Stimulated activated CD8-positive, alpha-beta memory T cell treated with anti-CD3 and anti-CD28 coated beads, Interleukin-12 subunit alpha, Interleukin-12 subunit beta, amount 100 ng/mL, for 4 hours (primary cell): ENCODE measurements at places on chromosomes 1 and 21.

DNA sequence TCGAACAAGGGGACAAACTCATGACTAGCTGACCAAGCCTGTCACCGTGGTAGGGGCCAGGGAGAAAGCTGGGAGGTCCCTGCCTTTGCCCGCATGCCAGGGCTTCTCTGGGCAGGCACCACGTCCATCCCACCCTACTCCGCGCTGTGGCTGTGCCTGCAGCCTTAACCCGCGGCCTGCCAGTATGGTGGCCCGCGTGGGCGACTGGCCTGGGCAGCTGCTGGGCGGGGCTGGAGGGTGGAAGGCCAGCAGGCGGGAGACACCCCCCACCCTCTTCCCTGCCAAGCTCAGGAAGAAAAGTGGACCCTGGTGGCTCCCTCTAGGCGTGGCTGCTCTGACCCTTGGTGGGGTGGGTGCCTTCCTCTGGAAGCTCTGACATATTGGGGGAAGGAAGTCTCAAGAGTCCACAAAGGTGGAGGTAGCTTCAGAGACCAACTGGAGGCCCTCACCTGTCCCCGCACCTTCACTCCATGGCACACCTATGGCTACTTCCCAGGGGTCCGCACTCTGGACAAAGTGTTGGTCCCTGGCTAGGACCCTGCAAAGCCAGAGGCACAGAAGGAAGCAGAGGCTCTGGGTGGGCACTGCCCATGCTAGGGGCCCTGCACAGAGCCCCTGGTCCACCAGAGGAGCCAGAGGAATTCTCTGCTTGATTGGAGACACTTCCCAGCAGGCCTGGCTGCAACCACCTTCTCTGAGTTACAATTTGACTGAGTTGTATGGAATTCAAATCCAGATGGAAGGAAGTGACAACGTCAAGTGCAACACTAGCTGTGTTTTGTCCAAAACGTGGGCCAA lies 3.3 kb upstream of the SKI start:
- no peak for DNase-seq

GRCh38 chr1:9629445-9630201 lies 21.9 kb upstream of the PIK3CD start:
- DNase-seq: peak; percentile 49

DNA sequence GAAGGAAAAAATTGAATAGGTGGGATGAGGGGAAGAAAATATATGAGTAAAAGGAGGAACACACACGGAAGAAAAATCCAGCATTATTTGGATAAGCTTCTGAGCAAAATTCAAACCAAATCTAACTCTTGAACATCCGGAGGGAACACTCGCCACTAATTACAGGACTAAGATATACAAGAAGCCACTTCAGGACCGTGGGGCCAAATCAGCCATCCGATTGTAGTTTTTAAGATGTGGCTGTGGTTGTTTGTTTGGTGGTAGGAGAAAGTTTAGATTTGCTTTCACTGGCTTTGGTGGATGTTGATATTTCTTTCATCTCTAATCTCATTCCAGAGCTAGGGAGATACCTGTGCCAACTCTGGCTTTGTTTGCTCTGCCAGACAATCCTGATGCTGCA lies 43.7 kb upstream of the ADAMTS1 start:
- DNase-seq: no peak

DNA sequence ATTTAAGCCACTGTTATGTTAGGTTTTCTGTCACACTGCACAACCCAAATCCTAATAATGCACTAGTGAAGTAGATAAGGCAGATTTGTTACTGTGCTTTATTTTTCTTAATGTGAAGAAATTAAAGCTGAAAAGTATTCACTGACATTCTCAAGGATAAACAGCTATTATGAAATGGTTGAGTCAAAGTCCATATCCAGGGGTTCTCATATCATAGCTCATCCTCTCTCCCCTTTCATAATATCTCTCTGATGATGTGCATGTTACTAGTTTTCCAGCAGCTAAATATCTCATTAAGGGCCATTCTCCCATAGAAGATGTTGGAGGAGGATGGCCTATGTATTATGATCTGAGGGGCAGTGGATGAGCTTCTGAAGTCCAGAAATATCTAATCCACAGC lies 53.6 kb upstream of the CCDC190 start:
- no peak for DNase-seq

DNA sequence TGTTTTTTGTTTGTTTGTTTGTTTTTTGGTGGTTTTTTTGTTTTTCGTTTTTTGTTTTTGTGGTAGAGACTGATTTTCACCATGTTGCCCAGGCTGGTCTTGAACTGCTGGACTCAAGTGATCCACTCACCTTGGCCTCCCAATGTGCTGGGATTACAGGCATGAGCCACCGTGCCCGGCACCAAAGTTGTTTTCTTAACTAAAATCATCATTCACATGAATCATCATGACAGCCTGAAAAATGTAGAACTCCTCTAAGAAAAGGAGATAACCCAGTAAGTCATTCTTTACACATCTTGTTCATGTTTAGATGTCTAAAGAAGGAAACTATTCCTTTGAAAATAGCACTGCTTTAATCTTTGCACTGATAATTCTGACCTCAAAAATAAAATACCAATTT lies 37.5 kb downstream of the DISP1 start:
- no peak for DNase-seq

- no peak for DNase-seq
Measured at GRCh38 chr1:12140515-12141162, 26.2 kb upstream of the TNFRSF1B start.

- DNase-seq: no peak
Measured at GRCh38 chr1:204359474-204360255, at the start of gene PLEKHA6. PLEKHA6 (minus strand) TSS chr1:204359929; CDS start chr1:204273727, 86,202 bp downstream.

DNA sequence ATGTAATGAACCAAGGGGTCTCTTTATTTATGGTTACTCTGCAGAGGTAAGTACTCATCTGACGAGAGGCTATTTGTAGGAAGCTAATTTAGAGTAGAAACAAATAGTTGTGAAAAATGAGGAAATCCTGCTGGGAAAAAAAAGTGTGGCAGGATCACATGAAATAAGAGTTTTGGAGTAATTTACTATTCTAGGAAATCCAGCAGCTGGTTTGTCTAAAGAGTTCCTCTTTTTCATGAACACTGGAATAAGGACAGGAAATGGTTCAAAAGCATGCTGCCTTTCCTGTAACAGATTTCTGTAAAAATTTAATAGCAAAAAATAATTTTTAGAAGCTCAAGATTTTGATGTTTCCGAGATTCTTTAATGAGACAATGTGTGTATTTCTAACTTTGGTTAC lies 177.3 kb downstream of the CHRM3 start:
- DNase-seq: no peak

DNA sequence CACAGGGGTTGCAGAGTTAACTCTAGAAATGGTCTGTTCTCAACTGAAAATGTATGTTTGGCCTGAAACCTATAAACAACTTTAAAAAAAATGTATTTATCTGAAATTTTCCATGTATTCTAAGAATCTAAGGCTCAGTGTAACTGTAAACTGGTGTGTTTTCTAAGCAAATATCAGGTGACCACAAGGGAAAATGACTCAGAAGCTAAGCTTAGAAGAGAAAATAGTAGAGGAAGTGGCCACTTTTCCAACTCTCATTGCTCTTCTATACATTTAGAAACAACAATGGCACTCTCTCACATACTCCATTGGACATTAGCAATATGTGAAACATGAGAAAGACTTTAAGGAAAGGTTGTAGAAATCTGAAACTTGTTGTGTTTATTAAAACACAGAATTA lies 7.5 kb downstream of the TNFSF18 start:
- no peak for DNase-seq

GRCh38 chr1:182279724-182280503 lies 111.7 kb downstream of the GLUL start:
- DNase-seq: no peak

DNA sequence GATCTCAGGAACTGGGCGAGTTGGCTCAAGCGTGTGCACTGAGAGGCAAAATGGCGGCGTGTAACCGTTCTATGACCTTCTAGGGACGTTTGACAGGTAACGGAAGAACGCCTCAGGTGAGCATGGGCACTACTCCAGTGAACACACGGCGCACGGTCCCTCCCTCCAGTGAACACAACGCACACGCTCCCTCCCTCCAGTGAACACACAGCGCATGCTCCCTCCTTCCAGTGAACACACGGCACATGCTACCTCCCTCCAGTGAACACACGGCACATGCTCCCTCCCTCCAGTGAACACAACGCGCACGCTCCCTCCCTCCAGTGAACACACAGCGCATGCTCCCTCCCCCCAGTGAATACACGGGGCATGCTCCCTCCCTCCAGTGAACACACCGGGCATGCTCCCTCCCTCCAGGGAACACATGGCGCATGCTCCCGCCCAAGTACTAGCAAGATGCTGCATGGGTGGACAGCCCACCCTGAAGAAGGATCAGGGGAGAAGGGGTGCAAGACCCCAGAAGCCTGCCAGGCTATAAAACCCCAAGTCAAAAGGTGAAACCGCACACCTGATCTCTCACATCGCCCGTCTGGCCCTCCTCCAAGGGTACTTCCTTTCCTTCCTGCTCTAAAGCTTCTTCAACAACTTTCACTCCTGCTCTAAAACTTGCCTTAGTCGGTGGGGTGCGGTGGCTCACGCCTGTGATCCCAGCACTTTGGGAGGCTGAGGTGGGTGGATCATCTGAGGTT lies 3.5 kb downstream of the C1orf159 start:
- no peak for DNase-seq

- no peak for DNase-seq
Measured at GRCh38 chr1:56547977-56548376, 31.4 kb downstream of the PLPP3 start.

DNA sequence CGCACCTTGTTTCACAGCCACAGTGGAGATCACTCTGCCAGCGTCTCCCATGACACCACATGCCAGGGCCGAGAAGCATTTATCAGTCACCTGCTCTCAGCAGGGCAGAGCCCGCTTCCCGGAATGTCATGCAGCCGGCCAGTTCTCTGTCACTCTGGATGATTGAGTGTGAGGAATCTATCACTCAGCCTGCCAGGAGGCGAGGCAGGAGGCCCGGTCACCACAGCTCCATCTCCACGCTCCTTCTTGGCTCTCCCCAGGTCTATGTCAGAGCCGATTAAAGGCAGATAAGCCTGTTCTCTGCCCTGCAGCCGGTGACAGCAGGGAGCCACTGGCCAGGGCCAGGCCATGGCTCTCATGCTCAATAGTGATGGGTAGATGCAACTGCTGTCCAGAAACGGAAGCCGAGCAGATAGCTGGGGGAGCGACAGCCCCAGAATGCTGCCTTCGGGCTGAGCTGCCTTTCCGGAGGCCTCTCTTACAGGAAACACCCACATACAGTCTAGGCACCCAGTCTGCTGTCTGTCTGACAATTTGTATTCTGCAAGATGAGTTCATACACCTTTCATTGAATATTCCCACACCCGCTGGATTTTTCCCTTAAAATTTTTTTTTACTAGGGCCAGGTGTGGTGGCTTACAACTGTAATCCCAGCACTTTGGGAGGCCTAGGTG lies 64.1 kb downstream of the ACTL8 start:
- no peak for DNase-seq

DNA sequence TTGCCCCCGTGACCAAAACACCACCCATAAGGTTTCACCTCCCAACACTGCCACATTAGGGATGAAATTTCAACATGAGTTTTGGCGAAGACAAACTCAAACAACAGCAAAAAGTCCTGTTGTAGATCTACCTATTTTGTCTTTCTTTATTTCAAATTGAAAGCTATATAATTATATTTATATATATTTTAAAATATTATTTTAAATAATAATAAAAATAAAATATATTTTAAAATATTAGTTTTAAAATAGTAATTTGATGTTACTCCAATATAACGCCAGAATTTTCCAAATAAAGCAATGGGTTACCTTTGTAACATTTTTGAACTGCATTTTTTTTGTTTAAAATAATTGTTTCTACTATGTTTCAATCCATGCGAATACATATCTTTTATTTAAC lies 263.5 kb upstream of the USP25 start:
- DNase-seq: no peak

GRCh38 chr1:33360367-33360766 lies 39.5 kb upstream of the A3GALT2 start:
- no peak for DNase-seq

DNA sequence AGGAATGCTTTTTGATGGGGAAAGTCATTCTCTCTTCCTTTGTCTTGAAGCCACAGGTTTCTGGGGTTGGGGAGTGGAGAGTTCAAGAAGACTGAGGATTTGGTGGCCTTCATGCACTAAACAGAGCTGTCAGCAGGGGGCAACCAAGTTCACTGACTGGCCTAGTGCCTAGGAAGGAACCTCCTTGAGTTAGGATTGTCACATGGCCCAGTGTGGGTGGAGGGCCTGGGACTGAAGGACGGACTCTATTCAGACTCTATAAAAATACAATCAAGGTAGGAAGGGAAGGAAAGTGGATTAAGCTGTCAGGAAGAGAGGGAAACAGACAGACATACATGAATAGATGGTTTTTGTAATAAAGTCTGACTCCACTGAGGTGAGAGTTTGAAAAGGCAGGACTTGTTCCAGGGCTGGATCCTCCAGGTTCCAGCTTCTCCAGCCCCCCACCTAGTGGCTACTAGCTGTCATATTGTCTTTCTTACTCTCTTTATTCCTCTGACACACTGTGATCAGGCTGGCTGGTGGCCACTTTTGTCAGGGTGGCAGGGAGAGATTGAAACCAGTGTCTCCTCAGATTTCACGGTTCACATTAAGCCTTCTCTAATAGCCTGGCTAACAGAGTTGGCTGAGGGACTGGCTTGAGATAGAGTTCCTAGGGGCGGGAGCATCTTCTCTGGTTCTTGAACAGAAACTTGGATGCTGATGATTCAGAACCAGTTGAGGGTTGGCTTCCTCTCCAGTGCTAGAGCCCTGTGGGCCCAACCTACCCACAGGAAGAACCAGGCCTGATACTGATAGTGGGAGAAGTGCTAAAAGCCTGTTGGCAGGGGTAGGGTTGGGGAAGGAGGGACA lies 4.1 kb upstream of the SH3BGRL3 start:
- DNase-seq: peak; percentile 58

DNA sequence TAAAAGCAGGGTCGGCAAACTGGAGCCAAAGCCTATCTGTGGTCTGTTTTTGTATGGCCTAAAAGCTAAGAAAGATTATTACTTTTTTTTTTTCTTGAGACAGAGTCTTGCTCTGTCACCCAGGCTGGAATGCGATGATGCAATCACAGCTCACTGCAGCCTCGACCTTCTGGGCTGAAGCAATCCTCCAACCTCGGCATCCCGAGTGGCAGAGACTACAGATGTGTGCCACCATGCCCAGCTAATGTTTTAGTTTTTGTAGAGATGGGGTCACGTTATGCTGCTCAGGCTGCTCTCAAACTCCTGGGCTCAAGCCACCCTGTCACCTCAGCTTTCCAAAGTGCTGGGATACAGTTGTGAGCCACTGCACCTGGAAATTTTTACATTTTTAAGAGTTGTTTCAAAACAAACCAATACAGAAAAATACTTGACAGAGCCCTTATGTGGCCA lies 6.5 kb upstream of the GLRX2 start:
- DNase-seq: no peak

GRCh38 chr1:107000902-107001301 lies 55.6 kb upstream of the PRMT6 start:
- no peak for DNase-seq

DNA sequence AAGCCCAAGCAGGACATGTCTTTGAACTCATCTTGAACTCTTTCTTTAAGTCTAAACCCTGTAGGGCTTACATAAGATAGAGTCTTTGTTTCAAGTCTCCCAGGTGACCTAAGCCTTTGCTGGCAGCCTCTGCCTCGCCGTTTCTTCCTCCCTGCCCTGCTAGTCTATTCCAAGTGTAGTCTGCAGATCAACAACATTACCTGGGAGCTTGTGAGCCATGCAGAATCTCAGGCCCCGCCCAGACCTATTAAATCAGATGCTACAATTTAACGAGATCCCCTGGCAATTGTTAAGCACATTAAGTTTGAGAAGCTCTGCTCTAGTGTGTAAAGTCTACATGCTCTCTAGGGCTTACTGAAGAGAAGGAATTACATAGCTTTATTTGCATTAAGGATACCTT lies 271.6 kb downstream of the PBX1 start:
- no peak for DNase-seq
